PC-3 (cell line): ENCODE measurements at places on chromosomes 12 and 14. TPM values are rescaled to one million over a fixed set of nuclear protein-coding genes. Genes with fewer than 3 reads are reported as not detected.
A peak's percentile ranks its signal among the peaks of the same experiment; 100 is the strongest.

The ACOT4 gene
- 3.9 and 5.1 TPM in 2 replicates for total RNA-seq

The ARHGAP9 gene
- total RNA-seq: not detected in 2 replicates

The SLCO1B1 gene
- not detected in 2 replicates for total RNA-seq

The TEAD4 gene
- total RNA-seq: 22.3 and 27.7 TPM in 2 replicates

The TECPR2 gene
- 15.7 and 16.7 TPM in 2 replicates for total RNA-seq

The CKAP4 gene
- total RNA-seq: 76.3 and 99.1 TPM in 2 replicates

The DUSP6 gene
- 184 and 244 TPM in 2 replicates for total RNA-seq

The SEC23A gene
- 58.2 and 67.0 TPM in 2 replicates for total RNA-seq

The MRPL42 gene
- 69.6 and 119 TPM in 2 replicates for total RNA-seq

The GPR132 gene
- 0.04 and 0.12 TPM in 2 replicates for total RNA-seq

The MYF6 gene
- not detected in 2 replicates for total RNA-seq

The L3HYPDH gene
- total RNA-seq: 108 and 117 TPM in 2 replicates

DNA sequence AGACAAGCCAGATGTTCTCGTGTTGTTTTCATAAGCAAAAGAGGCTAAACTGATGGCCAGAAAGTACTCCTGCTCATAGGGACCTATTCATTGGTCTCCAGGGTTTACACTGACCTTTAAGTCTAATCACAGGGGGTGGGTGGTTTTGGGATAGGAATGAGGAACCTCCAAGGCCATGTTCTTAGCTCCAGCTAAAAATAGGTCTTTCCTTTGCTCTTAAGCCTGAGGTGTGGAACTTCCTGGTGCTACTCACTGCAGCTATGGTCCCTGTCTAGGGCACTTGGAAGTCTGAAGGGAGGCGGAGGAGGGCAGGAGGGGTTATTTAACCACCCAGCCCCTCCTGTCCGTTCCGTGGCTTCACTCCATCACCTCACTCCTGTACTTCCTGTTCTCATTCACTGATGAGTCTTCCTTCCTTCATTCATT is 18.6 kb downstream of the GPRC5A start:
- no peak for DNase-seq

- DNase-seq: no peak
Observed at GRCh38 chr12:2344885-2345284, 292.1 kb downstream of the CACNA1C start.

DNA sequence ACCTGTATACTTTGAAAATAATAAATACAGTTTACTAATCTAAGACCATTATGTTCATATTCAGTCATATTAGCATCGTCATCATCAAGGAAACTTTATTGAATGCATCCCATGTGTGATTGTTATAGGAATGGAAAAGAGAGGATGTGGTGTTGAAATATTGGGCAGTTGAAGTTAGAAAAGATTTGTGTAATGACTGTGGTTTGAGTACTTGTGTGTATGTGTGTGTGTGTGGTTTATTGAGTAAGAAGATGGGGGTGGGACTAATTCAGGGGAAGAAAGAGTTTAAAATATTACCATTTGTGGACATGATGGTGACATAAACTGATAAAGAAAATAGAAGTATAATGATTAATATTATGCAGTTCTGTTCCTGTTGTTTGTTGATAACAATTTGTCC is 238.7 kb upstream of the SEL1L start:
- no peak for DNase-seq

- DNase-seq: peak; percentile 49
Observed at GRCh38 chr14:58280954-58281787, 17.2 kb upstream of the ARID4A start.

DNA sequence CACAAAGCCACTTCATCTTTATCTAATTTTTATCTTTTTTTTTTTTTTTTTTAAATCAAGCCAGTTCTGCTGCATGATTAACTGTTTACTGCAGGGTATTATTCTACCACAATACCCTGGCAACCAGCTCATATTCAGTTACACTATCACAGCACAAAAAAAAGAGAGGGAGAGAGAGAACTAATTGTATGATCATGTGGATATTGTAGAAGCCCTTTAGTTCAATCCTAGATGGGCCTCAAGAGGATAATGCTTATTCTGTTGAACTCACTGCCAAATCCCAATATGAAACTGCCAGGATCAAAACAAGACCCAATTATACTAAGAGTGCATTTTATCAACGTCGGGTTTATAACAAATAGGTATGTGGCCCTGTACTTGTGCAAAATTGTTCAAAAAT is 51.5 kb downstream of the MED13L start:
- DNase-seq: no peak

DNA sequence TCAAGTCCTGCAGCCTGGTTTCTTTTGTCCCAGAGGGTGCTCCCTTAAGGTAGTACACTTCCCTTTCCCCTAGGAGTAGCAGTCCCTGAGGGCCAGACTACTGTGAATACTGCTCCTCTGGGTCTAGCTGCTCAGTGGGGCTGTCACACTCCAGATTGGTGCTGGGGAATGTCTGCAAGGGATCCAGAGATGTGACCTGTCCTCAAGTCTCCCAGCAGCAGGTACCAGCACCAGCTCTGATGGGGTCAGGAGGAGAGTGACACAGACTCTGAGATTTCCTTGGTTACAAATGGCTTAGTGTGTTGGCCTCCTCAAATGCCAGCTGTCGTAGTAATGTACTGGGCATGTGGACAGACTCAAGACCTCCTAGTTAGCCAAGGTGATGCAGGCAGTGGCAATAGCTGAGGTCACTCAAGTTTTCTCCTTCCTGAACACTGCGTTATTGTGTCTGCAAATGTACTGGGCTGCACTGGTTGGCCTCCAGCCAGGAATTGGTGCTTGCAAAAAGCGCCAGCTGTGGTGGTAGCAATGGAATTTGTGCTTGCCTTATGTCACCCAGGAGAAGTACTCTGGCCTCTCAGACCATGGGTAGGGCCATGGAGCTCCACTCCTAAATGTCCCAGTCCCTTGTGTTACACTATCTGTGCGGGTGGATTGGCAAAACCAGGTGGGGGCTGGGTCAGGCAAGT is 36.4 kb upstream of the AEBP2 start:
- no peak for DNase-seq

- DNase-seq: peak; percentile 45
Observed at GRCh38 chr12:26177283-26177682, 18.1 kb upstream of the SSPN start.

DNA sequence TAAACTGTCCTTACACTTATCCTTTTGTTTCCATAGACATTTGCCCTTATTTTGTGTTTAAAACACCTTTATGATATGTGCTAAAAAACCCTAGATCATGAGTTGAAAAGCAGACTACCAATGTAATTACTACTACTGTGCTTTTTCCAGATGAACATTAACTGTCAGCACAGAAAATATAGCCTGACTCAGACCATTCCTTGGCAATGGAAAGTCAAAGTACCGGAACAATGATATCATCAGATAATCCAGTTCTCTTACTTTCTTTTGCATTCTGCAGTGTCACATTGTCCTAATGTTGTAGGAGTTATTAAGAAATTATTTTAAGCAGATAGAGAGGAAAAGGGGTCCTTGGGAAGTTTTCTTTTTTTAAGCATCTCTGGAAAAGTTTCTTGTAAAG is 1189.0 kb upstream of the FLRT2 start:
- no peak for DNase-seq

DNA sequence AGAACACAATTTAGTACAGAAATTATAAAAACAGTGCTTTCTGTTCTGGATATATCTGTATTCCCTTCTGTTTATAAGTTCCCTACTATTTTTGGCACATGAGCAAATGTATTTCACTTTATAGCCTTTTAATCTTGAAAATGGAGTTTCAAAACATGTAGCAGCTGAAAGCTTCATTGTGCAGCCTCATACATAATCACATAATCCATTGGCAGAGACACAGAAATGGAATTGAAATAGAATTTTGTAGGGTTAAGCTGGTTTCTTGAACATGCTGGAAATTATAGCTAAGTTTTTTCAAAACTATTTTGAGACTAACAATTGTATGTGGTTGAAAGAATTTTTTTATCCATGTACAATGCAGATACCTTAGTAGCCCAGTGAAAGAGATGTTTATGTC is 614.3 kb upstream of the MDGA2 start:
- no peak for DNase-seq

DNA sequence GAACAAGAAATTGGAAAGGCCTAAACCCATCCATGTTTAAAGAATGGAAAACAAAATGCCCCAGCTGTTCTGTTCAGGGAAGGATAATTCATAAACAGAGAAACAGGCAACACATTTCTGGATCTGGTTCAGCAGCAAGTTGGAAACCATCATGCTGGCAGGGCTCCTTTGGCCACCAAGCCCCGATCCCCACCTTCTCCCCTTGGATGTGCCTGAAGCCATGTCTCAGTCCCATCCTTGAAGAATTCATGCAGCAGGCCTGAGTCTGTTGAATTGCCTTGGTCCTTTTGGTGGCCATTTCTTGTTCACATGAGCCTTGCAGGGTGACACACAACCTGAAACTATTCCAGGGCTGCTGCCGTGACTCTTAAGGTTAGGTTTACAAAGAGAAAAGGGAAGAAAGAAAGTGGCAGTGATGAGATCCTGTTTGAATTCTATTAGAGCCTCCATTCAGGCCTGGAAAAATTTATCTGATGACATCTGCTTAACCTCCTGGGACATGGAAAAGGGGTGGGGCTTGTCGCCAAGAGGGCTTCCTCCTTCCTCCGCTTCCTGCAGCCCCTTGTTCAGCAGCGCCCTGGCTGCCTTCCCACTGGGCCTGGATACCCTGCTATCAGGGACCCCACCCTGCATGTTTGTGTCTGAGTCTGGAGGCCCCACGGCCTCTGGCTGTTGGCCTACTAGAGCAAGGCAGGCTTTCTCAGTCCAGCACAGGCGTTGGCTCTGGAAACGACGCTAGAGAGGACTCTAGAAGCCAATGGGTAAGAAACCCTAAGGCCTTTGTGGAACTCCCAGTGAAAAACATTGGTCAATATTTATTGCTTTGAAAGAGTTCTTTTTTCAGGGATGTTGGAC is 341.9 kb downstream of the C12orf75 start:
- no peak for DNase-seq

GRCh38 chr14:62546862-62547474 is 498.3 kb downstream of the KCNH5 start:
- no peak for DNase-seq

GRCh38 chr12:51823875-51824565 is 24.5 kb downstream of the FIGNL2 start:
- peak; percentile 83 for DNase-seq

DNA sequence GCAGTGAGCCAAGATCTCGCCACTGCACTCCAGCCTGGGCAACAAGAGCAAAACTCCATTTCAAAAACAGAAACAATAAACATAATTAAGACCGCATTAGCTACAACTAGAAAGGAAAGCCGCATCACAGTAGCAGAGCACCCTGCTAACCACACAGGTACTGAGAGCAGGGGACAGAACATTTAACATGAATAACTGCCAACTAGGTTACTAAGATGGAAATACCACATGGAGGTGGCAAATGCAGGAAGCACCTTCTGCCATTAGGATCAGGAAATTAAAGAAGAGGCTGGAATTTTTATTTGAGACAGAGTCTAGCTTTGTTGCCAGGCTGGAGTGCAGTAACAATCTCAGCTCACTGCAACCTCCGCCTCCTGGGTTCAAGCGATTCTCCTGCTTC is 41.9 kb downstream of the CDC42BPB start:
- no peak for DNase-seq

GRCh38 chr14:26293909-26294308 is 303.9 kb downstream of the NOVA1 start:
- DNase-seq: no peak
